Cortex of kidney (tissue), 1 donor: ENCODE measurements at places on chromosomes 4 and X.

DNA sequence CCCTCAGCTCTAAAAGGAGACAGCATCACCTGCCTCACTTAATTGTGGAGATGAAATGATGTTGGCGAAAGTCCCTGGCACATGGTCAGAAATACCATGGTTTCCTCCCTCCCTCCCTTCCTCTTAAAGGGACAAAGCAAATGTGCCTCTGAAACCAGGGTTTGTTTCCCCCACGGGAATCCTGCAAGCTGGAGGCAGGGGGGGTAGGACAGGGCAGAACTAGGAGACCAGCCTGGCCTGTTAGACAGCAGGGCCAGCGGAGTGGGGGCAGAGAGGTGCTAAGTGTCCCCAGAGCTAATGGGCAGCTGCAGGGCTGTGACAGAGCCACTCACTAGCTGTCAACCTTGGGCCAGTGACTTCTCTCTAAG is 5.7 kb downstream of the RTL5 start:
- no peak for DNase-seq

DNA sequence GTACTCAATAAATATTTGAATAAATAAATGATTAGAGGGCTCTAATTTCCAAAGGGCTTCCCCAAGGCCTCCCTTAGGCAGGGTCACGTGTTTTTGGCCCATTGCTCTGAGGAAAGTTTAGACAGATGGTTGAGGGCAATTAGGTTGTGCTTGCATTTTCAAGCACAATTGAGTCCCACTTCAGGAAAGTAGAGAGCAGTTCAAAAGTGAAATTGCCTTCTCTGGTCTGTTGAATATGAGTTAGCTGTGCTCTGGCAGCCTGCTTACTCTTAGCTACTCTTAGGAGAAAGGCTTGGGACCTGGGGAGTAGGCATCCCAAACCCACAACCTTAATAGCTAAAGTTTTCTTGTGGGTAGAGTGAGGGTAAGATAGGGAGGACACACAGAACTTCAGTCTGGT is 9.0 kb upstream of the DRP2 start:
- no peak for DNase-seq

DNA sequence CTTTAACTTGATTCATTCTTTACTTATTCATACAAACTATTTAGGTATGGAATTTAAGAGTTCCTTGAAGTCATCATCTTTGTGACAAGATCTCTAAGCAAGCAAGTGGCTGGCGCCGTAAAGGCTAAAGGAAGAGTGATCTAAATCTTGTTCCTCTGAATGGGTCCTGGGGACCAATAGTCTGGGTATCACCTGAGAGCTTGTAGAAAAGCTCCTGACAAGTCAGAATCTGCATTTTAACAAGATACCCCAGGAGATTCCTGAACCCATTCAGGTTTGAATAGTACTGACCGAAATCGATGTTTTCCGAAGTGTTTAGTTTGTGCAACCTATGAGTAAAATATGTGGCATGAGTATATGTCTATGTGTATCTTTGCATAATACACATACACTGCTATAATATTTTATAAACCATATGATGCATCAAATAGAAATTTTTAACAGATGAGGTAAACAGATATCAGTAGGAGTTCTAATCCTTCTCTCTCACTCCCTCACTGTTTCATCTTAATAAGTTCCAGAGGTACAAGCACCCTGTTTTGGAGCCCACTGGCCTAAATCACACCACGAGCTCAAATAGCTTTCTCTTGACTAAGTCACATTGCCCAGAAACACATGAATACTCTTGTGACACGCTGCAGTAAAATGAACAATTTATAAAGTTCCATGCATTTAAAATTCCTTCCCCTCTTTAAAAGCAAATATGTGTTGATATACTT is 170.0 kb downstream of the RELL1 start:
- no peak for DNase-seq

DNA sequence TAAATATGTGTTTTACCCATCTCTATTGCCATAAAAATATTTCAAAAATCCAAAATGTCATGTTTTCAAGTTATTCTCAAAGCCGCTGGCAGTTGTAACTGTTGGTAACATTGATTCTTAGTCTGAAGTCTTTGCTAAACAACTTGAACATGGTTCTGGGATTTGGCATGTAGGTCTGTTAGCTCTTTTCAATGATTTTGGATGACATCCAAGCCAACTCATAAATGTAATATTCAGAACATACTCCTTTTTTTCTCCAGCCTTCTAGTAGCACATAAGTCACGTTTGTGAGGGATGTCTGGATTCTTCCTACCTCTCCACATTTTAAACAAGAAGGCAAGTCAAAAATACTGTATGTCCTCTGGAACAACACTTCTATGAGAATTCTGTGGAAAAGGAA is 305.3 kb downstream of the PRR32 start:
- DNase-seq: no peak
